SK-N-MC (cell line): ENCODE measurements at places on chromosomes 11 and 22.

DNA sequence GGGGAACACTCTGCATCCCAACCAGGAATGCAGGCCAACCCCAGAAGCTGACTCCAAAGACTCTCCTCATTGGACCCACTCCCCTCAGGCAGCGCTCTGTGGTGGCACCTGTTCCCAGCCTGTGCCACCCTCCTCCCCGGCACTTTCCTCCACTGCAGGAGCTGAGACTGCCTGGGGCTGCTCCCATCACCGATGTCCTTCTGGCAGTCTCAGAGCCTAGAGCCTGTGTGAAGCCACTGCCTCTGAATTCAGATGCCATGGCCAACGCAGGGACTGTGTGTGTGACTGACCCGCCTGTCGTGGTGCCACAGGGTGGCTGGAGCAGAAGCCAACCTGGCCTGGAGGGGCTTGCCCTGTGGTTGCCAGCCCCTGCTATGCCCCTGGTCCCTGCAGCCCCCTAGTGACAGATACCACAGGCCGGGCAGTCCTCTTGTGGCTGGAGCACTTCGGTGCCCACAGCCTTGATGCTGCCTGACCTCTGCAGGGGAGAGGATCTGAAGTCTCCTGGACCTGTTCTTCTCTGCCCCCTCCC lies 43.2 kb downstream of the TBX1 start:
- DNase-seq: no peak

DNA sequence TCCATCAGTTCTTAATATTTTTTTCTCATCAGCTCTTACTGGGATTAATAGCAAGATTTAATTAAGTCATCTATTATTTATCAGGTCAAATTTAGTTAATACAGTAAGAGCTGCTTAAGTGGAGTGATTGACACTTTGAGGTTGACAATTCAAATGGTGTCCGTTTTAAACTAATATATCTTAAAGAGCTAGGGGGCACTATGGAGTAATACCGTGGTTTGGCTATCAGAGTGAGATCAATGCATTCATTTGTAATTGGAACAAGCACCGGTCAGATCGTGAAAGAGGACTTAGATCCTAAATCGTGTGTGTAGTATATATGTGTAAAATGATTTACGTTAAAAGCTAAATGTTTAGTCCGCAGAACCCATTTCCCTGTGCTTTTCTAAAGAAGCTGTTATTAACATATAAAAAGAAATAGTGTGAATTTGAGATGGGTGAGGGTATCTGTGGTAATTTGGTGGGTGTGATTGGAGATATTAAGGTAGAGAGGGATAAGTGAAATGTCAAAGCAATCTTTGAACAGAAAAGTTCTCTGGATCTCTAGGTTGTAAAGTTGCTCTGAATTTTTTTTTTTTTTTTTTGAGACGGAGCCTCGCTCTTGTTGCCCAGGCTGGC lies 2.3 kb downstream of the SIK2 start:
- DNase-seq: no peak

DNA sequence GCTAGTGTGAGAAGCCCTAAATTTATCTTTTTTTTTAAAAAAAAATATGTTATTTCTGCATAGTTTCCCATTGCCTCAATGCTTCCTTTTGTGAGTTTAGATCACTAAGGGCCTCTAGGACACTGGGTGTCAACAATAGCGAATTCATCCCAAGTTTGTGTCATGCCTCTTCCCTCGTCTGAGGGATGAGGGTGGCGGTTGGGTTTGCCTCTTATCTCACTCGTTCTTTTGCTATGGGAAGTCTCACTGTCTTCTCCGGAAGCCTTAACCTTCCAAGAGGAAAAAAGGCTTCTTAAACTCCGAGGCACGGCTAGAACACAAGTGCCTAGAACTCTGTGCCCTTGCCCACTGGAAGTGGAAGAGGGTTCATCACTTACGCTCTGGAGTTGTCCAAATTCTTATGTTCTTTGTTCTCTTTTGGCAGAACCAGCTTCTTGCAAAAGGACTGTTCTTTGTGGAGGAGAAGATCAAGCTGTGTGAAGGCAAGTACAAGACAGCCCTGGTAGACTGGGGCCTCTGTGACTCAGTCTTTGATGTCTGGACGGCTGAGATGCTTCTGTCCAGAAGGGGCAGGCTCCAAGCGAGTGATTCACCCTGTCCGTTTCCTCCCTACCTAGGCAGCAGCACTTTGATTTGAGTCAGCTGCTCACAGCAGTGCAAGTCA lies 78.5 kb downstream of the TRAF6 start:
- no peak for DNase-seq

DNA sequence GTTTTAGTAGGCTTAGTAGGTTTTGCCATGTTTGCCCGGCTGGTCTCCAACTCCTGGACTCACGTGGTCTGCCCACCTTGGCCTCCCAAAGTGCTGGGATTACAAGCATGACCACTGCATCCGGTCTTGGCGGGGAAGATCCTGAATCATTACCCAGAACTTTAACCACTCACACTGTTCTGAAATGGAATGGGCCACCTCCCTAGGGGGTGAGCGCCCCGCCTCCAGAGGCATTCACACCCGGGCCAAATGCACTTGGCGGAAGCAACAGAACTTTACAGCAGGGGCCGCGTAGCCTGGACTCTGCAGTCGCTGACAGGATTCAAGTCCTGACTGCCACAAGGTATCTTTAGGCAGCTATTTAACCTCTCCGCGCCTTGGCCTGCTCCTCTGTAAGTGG lies 5.4 kb downstream of the CCDC86 start:
- DNase-seq: no peak

DNA sequence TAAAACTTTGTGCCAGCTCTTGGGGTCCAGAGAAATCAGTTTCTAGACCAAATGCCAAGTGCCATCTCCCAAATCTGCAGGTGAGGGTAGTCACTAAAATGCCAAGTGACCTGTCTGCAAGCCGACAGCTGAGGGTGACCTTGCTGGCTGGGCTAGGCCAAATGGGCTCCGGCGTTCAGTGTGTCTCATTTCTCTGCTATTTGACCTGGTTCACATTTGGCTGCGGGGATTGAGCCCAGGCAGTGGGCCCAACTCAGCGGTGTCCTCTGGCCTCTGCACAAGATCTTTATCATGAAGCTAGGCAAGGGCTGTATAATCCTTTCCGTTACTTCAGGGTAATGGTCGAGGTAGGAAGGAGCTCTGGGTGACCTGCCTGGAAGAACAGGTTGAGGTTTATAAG lies 87.5 kb downstream of the SNX19 start:
- no peak for DNase-seq

DNA sequence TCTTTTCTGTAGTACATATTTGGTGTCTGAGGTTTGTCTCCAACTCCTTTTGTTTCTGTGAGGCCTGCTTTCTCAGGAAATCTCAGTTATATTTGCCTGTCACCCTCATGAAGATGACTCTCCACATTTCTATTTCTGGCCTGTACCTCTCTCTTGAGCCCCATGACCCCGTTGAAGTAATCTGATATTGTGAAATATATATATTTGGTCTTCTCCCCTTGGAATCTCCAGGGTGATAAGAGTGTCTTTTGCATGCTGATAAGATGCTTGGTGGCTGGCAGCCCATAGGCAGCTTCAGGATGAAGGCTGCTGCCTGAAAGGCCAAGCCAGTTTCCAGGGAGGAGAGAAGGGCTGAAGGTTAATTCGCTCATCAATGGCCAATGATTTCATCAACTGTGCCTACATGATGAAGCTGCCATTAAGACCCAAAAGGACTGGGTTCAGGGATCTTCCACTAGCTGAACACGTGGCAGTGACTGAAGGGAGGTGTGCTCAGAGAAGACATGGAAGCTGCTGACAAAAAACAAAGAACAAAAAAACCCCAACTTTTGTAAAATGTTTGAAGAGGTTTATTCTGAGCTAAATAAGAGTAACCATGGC lies 67.4 kb downstream of the MICAL2 start:
- DNase-seq: no peak

GRCh38 chr11:62400760-62401159 lies 18.1 kb upstream of the SCGB1A1 start:
- DNase-seq: no peak

DNA sequence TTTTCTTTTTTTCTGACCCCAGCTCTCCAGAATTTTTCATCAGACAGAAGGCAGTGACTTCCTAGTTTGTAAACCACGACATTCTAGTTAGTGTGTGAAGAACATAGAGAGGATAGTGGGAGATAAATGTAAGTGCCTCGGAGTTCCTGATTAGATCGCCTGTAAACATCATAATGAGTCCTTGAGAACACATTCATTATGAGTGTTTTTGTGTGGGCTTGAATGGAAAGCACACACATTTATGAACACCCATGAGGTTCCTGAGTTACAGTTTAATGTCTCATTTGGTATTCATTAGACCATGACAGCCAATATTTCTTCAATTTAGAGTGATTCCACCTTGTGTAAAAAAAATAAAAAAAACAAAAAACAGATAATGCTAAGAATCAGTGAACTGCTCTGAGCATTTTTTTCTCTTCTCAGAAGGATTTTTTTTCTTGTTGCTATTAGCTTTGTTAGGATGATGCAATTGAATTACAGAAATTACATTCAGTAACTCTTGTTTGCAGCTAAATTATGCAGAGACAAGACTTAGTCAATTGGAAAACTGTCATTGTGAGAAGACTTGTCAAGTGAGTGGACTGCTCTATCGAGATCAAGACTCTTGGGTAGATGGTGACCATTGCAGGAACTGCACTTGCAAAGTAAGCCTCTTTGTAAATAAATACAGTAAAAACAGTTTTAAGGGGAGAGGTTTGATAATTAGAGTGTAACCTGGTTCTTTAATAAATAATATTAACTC lies 257.6 kb downstream of the NELL1 start:
- no peak for DNase-seq

DNA sequence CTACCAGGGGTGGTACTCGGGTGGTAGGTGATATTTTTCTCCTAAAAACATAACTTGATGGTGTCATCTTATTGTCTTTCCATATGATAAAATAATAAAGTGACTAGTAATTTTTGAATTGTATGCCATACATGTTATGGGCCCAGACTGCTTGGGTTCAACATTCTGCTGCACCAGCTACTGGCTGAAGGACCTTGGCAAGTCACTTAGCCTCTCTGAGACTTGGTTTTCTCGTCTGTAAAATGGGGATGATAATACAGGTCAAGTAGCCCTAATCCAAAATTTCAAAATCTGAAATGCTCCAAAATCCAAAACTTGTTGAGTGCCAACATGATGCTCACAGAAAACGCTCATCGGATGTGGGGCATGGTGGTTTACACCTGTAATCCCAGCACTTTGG lies 35.6 kb upstream of the TFIP11 start:
- no peak for DNase-seq

DNA sequence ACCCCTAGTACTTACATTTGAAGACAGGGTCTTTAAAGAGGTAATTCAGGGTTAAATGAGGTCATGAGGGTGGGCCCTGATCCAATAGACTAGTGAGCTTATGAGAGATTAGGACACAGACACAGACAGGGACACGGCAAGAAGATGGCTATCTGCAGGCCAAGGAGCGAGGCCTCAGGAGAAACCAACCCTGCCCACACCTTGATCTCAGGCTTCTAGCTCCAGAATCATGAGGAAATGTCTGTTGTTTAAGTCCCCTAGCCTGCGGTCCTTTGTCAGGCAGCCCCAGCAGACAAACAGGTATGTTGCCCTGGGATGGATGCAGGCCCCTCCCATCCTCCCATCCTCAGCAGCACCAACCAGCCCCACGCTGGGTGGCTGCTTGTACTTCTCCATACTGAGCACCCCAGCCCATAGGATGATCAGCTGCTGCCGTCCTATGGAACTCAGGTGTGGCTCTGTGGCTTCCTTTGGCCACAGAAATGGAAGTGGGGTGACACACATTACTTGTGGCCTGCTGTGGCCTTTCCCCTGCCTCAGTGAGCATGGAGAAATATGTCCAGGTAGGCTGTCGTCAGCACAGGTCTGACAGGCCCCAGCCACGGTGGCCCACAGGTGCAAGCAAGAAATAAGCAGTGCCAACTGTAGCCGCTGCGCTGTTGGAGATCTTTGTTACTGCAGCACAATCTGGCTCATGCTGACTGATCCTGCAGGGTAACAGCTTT lies 7.9 kb downstream of the GNB1L start:
- no peak for DNase-seq

DNA sequence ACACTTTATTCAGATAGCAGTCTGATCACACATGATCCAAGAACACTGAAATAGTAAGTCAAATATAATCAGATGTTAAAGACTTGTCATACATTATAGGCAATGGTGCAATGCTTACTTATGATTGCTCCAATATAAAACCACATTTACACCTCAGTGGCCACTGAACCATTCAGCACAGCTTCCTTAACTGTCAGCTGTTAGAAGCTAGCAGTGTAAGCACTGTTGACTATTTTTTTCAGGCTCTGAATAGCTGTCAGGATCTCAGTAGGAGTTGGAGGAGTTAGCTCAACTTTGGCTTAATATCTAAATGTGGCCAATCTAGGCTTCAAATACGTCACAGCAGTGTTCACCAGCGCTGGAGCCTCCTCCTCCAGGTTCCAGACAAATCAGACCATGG lies 36.6 kb downstream of the METTL15 start:
- DNase-seq: no peak

DNA sequence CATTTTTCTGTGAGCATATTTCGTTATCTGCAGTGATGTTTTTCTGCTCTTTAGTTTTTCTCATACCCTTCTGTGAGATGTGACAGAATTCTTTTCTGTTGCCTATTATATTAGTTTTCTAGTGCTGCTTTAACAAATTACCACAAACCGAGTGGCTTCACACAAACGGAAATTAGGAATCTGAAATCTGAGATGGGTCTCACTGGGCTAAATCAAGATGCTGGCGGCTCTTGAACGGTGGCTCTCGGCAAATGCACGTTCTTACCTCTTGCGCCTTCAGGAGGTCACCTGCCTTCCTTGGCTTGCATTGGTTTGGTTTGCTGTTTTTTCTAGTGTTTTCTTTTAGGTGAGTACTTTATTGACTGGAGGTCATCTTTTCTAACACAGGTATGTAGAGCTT lies 13.0 kb downstream of the ZBED4 start:
- DNase-seq: no peak

DNA sequence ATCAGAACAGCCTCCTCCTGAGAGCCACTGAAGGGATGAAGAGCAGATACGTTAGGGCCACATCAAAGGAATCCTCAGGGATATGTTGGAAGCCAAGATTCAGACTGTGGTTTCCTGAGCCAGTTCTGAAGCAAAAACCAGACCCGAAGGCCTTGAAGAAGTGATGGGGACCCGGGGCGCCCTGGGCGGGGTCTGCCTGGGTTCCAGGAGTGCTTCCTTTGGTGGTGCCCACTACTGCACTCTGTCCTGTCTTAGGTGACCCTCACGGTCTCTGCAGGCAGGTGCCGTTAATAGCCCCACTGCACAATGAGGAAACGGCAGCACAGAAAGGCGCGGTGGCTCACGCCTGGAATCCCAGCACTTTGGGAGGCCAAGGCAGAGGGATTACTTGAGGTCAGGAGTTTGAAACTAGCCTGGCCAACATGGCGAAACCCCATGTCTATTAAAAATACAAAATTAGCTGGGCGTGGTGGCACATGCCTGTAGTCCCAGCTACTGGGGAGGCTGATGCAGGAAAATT lies 12.9 kb upstream of the SH3BP1 start:
- DNase-seq: no peak

- DNase-seq: no peak
These were observed 67.9 kb upstream of the SLC35C1 start for GRCh38 chr11:45737056-45737455.

GRCh38 chr11:134657631-134658030 lies 245.6 kb upstream of the B3GAT1 start:
- no peak for DNase-seq
